ENCODE measurements at places on chromosomes 2 and 18. TPM values are rescaled to one million over a fixed set of nuclear protein-coding genes. Genes with fewer than 3 reads are reported as not detected.

The SERPINB13 gene
- not detected for total RNA-seq

The KCNJ3 gene
- total RNA-seq: not detected

The CRACDL gene
- total RNA-seq: not detected

The CYTIP gene
- 1.4 TPM for total RNA-seq

The PSMA8 gene
- not detected for total RNA-seq

The FAM161A gene
- total RNA-seq: 3.2 TPM

The DLX1 gene
- total RNA-seq: 2.4 TPM

The TTLL4 gene
- total RNA-seq: 13.0 TPM

The C1QL2 gene
- total RNA-seq: not detected

The ASB18 gene
- under 0.01 TPM for total RNA-seq

The NETO1 gene
- under 0.01 TPM for total RNA-seq

The STEAP3 gene
- 27.4 TPM for total RNA-seq

The GYPC gene
- total RNA-seq: 101 TPM

The LIMS3 gene
- total RNA-seq: 3.2 TPM

The KHK gene
- total RNA-seq: 0.36 TPM

The MSH6 gene
- 35.8 TPM for total RNA-seq

The CLHC1 gene
- 14.5 TPM for total RNA-seq

The ARMC9 gene
- total RNA-seq: 221 TPM

The RASGRP3 gene
- total RNA-seq: 0.72 TPM

The REG1A gene
- total RNA-seq: not detected

The RESP18 gene
- not detected for total RNA-seq

The EML6 gene
- 1.1 TPM for total RNA-seq

The CCDC74A gene
- total RNA-seq: 15.9 TPM

The BABAM2 gene
- total RNA-seq: 45.4 TPM

The IL37 gene
- total RNA-seq: not detected

The MARCHF4 gene
- 1.5 TPM for total RNA-seq

The ODC1 gene
- total RNA-seq: 109 TPM

The RBKS gene
- total RNA-seq: 1.1 TPM

The CRYGC gene
- total RNA-seq: not detected

The B3GNT7 gene
- 0.72 TPM for total RNA-seq

The FSHR gene
- 0.29 TPM for total RNA-seq

The GAREM1 gene
- total RNA-seq: 5.0 TPM

The TCF7L1 gene
- 2.5 TPM for total RNA-seq

The HTR2B gene
- 5.3 TPM for total RNA-seq

The REG1B gene
- total RNA-seq: not detected

The IL1R2 gene
- 0.88 TPM for total RNA-seq

The DNAJC5G gene
- total RNA-seq: not detected

Data from osteoblast (primary cell).